ENCODE measurements at places on chromosomes 12 and 14.

- DNase-seq: no peak
Measured at GRCh38 chr14:28482251-28483040, 284.1 kb upstream of the FOXG1 start.

DNA sequence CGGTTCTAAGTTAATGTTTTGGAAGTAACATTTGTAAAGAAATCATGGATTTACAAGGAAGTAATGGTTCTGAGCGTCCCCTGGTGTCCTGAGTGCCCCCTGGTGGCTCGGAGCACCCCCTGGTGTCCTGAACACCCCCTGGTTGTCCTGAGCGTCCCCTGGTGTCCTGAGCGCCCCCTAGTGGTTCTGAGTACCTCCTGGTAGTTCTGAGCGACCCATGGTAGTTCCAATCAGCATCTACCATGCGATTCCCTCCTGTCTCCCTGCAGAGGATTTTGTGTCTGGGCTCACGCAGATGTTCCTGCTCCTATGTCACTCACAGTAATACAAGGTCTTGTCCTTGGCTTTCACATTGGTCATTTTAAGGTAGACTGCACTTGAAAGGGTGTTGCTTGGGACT, 1352.9 kb downstream of the TMEM121 start:
- peak; percentile 71 for DNase-seq

- no peak for DNase-seq
Measured at GRCh38 chr12:124433147-124433874, 134.1 kb downstream of the NCOR2 start.

- DNase-seq: no peak
Measured at GRCh38 chr14:68794851-68795596, 2.2 kb upstream of the ZFP36L1 start.

DNA sequence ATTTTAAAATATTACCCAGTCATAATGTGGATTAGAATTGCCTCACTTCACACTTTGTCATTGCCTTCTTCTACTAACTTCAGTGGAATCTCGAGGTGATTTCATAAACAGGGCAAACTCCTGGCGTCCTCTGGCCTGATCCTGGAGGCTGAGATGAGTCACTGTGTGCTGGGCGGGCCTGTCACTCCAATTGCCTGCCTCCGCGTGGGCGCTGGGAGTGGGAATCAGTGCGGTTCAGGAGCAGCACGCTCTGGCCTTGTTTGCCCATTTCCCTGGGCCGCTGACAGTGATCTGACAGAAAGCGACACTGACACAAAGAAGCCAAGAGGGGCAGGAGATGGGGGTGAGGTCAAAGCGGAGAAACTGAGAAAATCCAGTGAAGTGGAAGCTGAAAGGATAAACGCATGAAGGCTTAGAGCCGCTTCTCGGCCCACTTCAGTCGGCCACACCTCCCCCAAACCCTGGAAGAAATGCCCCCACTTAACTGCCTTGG, 29.7 kb downstream of the LGR5 start:
- no peak for DNase-seq

GRCh38 chr14:36935976-36936678, 236.3 kb downstream of the SLC25A21 start:
- DNase-seq: no peak

- DNase-seq: no peak
Measured at GRCh38 chr12:1435456-1435855, 158.9 kb downstream of the FBXL14 start.
